CD4-positive, alpha-beta T cell treated with Interleukin-12 subunit alpha and Interleukin-12 subunit beta, for 1 hour (primary cell): ENCODE measurements at places on chromosomes 7 and 10.
A peak's percentile ranks its signal among the peaks of the same experiment; 100 is the strongest.

GRCh38 chr7:277228-277627 is 12.7 kb upstream of the FOXL3 start:
- no peak for DNase-seq

DNA sequence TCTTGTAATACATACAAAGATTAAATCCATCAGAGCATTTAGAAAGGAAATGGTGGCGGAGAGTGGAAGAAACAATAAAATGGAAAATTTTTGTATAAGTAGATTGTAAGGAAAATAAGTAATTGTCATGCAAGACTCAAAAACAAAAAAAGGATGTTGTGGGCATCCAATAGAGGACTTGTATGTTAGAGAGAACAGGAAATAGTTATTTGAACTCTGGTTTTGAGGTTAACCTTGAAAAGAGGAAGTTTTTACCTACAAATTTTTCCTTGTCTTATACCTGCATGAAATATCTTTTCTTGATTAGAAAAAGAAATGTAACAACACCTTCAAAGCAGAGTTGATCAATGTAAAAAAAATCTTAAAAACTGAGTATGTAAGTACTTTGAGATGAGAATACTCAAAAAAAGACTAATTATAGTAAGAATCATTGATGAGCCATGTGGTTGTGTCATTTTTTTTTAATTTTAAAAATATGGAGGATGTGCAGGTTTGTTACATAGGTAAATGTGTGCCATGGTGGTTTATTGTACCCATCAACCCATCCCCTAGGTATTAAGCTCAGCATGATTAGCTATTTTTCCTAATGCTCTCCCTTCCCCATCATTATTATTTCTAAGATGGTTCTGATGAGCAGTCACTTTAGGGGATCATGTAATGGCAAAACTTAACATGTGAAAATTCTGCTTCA is 11.9 kb downstream of the TMEM106B start:
- DNase-seq, result peak; percentile 40

GRCh38 chr10:47294501-47294900 is 5.5 kb upstream of the GDF10 start:
- DNase-seq, result no peak

DNA sequence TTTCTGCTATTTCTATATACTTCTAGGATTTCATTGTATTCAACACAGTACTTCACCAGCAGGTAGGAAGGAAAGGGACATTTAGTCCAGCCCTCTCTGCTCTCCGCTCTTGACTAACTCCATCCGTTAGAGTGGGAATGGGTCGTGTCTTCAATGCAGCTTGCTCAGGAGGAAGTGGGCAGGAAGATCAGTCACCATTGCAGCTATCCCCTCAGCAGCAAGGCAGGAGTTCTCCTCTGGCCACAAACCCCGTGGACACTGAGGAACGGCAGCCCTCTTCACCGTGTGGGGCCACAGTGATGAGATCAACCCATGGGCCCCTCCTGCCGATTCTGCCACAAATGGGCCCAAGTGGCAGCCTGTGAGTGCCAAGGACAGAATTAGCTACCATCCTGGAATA is 30.2 kb upstream of the IKZF1 start:
- no peak for DNase-seq

GRCh38 chr10:63228237-63228636 is 95.1 kb downstream of the NRBF2 start:
- DNase-seq, result no peak

DNA sequence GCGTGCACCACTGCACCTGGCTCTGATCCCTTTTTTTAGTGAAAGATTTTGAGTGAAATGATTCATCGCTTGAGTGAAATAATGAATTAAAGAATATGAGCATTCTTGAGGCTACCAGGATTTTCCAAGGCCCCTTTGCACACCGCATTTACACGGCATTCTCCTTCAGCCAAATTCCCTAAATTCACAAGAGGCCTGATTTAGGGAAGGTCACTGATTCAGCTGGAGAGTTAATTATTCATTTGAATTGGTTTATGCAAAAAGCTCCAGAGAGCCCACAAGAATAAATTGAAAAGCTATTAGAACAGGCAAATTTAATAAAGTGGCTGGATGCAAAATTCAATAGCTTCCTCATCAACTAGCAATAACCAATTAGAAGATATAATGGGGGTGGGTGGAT is 46.5 kb downstream of the LEP start:
- no peak for DNase-seq

- no peak for DNase-seq
Measured at GRCh38 chr10:72105710-72106109, 17.4 kb upstream of the SPOCK2 start.
